ENCODE measurements at places on chromosomes 16 and 17.

GRCh38 chr17:66960613-66961012 is 3.9 kb upstream of the CACNG4 start:
- DNase-seq: no peak

GRCh38 chr16:82033683-82034300 is 1.3 kb upstream of the HSD17B2 start:
- no peak for DNase-seq

DNA sequence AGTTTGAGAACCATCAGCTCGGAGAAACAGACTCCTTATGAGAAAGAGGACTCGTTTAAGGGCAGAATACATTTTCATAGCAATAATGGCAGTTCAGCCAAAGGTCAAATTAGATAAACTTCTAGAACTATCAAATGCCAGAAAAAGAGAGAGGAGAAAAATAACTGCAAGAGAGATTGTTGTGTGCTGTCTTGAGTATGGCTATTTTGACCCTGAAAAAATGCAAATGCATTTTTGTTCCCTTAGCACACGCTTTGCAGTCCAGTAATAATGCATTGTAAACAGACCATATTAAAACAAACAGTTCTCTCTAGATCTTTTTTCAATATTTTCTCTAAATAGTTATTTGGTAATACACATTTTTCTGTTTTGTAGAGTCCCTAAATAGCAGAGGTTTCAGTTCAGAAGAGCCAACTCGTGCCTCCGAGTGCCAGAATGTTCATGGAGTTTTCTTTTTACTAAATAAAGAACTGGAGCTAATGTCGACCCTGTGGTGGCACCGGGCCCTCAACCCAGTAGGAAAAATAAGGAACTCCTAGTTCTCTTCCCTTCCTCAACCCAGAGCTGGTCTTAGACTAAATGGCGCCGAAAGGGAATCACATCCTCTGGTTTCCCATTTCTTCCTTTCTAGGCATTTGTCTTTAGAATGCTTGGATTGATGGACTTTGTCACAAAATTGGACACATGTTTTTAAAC is 298.0 kb downstream of the MAP2K4 start:
- DNase-seq: no peak

DNA sequence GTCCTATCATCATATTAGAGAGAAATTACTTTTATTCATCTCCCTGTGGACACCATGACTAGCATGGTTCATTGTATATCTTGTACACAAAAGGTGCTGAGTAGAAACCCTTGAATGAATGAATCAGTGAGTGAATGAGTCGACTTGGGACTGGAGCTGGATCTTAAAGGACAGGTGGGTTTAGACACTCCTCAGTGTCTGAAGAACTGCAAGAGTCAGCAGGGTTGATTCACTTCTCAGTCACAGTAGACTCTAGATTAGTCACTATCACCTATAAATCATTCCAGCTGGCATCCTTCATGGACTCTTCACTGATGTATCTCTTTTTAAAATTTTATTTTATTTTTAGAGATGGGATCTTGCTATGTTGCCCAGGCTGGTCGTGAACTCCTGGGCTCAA is 30.1 kb upstream of the PMFBP1 start:
- DNase-seq: no peak

GRCh38 chr16:81401035-81401950 is 43.3 kb upstream of the CMIP start:
- peak; percentile 70 for DNase-seq

Data from GM03348 (cell line).